Activated naive CD4-positive, alpha-beta T cell treated with anti-CD3 and anti-CD28 coated beads, Interleukin-2, amount 50 U/mL, for 16 hours (primary cell): ENCODE measurements at places on chromosomes 13 and 19.

DNA sequence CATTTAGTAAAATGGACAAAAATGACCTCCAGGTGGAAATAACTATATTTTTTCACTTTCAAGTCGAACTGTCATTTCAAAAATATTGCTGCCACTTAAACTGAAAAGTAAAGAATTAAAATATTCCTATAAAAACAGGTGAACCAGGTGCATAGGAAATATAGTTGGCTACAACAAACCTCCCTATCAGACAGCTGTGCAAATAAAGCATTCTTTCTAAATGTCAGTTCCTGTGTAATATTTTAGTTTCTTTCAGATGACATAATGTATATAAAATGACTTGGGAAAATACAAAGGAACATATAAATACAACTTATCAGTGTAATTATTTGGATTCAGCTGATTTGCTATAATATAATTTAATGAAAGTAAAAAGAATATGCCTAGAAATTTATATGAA is 403.5 kb upstream of the GPC6 start:
- no peak for DNase-seq

GRCh38 chr13:50543782-50544181 is 299.7 kb downstream of the DLEU7 start:
- no peak for DNase-seq

GRCh38 chr19:12545267-12545666 is 6.0 kb downstream of the ZNF564 start:
- DNase-seq: no peak

DNA sequence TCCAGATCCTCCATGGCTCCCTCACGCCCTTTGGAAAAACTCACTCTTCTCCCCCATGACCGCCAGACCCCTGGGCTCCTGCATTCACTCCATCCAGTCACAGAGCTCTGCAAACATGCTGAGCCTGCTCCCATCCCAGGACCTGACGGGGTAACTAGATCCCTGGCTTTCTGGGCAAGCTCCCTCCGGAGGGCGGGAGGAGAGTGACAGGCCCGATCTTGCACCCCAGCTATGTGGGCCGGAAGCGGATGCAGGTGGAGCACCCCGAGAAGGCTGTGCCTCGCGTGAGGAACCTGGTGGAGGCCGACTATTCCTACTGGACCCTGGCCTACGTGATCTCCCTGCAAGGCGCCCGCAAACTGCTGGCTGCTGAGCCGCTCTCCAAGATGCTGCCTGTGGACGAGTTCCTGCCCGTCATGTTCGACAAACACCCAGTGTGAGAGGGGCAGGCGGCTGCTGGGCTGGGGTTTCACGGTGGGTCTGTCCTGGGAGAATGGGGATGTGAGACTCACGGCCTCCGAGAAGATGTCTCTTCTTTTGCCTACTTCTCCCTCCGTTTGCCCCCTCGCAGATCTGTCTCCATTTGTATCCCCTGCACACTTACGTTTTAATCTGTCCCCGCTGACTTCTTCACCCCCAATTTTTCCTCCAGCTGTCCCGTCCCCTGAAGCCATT is 25.2 kb downstream of the COLGALT1 start:
- DNase-seq: no peak

- DNase-seq: peak; percentile 23
These were observed 20.0 kb upstream of the ZDHHC20 start for GRCh38 chr13:21478881-21479808.
